ENCODE measurements at places on chromosomes 4 and X. TPM values are rescaled to one million over a fixed set of nuclear protein-coding genes. Genes with fewer than 3 reads are reported as not detected.

The CHRNA9 gene
- not detected for total RNA-seq

The RBMXL3 gene
- not detected for total RNA-seq

The NEUROG2 gene
- 36.7 TPM for total RNA-seq

The UGT8 gene
- total RNA-seq: 4.5 TPM

The CLDN34 gene
- total RNA-seq: not detected
